Amniotic stem cell (primary cell): ENCODE measurements at places on chromosomes 12 and 14.

DNA sequence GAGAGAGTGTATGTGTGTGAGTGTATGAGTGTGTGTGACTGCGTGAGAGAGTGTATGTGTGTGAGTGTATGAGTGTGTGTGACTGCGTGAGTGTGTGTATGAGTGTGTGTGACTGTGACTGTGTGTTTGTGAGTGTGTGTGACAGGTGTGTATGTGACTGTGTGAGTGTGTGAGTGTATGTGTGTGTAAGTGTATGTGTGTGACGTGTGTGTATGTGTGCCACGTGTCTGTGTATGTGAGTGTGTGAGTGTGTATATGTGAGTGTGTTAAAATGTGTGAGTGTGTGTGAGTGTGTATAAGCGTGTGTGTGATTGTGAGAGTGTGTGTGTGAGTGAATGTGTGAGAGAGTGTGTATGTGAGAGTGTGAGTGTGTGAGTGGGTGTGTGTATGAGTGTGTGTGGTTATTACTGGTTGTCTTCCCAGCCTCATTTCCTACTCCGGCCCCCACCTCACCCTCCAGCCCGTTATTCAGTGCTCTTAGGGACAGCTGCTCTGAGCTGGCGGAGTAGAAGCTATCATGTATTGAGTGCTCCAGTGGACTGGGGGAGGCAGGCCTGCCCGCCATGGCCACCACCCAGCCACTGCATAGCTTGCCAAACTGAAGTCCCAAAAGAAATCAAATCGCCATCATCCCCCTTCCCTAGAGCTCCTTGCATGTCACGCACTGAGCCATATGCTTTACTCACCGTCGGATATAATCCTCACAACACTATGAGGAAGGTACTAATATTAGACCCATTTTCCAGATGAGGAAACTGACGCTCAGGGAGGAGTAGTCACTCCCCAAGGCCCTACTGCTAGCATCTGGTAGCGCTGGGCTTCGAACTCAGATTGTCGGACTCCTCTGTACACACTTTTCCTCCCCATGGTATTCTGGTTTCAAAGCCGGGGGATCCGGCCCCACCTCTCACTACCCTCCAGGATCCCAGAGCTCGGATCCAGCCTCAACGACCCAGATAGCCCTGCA is 10.3 kb upstream of the MYL2 start:
- no peak for DNase-seq

DNA sequence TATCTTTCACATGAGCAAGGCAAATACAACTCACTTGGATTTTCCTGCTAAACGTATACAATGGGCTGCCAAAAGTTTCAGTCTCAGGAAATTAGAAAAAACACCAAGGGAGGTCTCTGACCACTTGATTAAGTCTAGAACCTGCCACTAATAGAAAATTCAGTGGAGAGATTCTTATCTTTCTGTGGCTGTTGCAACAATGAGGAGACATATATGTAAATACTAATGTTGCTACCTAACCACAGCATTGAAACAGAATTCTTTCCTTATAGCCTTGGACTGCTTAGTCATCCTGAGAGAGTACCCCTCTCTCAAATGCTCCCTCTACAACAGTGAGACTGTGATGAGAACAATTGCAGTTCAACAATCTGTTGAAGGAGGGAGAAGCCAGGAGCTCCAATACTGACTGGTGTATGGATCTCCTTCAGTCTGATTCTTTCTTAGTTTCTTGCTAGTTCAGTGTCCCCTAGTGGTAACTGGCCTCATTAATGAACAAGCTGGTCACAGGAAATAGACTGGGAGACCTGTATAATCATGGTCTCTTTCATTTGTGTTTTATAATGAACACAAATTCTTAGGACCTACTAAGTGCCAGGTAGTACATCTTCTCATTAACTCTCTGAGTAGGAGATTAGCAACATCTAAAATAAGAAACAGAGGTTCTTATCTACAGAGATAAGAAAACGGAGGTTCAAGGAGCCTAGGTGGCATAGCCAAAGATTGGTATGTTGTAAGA is 164.5 kb downstream of the SLC38A4 start:
- peak; percentile 78 for DNase-seq

DNA sequence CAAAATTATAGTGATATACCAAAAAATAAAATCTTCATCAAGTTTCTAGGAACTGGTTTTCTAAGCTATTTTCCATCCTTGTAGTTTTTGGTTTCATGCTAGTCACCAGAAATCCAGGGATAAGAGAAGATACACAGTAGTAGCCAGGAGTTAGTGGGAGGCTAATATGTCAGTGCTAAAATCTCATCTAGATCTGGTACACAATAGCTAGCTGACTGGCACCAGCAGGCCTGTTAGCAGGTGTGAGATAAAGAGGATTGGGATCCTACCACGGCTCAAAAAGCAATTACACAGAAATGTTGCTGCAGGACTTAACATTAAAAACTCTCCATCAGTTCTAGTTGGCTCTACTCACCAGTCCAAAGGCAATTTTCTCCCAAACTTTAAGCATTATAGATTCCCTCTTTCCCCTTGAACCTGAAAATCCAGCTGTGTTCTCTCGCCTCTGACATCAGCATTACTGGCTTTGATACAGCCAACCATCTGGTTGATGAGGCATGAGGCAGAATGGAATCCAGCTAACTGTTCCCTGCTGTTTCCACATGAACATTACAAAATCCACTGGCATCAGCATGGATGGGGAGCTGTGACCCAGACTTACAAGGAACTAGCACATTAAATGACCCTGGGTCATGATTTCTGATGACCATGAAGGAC is 41.8 kb upstream of the CCDC196 start:
- DNase-seq, result no peak

GRCh38 chr14:48323665-48324064 is 648.3 kb upstream of the MDGA2 start:
- DNase-seq, result no peak

- no peak for DNase-seq
Observed at GRCh38 chr12:59594943-59595500, 807 bp upstream of the SLC16A7 start.

- no peak for DNase-seq
Observed at GRCh38 chr12:47718531-47718930, 6.8 kb downstream of the ENDOU start.

DNA sequence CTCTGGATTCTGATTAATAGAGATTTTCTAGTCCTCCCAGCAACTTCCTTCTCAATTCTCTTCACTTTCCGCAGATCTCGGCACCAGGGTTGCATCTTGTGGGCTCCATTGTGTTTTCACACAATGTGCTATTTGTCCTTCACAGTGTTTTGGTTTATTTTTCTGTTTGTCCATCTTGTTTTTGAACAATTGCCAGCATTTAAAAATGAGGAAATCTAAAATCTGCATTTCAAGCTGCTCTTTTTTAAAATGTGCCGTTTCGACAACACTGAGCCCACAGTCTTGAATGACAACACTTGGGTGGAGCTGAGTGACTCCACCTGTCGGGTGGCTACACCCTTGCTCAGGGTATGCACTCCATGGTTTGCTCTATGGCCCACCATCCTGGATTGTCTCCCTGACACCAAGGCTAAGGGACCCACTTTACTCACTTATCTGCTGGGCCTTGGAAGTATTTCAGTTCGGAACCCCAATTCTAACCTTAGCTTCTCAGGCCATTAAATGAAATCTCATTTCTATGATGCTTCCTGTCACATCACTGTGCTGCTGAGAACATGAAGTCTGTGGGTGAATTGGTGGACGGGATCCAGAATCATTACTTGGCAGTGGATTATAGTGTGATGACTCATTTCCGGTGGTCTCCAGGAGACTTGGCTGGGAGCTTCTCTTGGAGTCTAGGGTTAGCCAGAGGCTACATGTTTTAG is 3.4 kb upstream of the MYRFL start:
- DNase-seq, result no peak

- no peak for DNase-seq
Observed at GRCh38 chr12:57875753-57876547, 29.4 kb upstream of the CTDSP2 start.

DNA sequence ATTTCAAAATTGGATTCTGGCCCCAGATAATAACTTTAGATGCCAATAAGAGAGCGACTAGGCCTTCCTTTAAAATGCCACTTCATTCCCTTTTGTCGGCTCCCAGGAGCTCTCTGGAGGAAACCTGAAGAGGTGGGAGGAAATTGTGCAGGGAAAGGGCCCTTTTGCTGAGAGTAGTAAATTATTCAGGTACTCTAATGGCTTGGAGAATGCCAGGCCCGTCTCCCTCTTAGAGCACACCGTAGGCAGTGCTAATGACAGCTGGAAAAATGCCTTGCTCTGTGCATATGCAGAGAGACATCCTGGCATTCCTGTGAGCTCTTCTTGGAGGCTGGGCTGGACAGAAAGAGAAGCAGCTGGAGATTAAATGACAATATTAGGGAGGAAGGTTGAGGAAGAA is 115.0 kb upstream of the RPH3A start:
- no peak for DNase-seq

DNA sequence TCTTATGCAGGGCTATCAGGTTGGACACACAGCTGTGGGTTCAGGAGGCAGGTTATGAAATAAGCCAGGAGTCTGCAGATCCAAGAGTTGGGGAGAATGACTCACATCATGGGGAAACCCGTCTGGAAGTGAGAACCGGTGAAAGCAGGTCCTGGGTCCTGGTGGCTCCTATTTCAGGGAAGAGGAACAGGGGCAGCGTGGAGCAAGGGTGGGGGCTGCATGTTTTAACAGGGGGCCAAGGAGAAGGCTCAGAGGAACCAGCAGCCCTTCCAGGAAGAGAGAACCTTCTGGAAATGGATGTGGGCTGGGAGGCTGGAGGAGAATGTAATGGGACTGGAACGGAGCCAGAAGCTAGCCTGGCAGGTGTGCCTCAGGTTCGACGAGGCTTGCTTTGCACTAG is 7.8 kb upstream of the KRT74 start:
- DNase-seq, result no peak

- DNase-seq, result no peak
Observed at GRCh38 chr12:128844031-128844635, 9.1 kb upstream of the GLT1D1 start.

- DNase-seq, result no peak
Observed at GRCh38 chr14:68736471-68736871, 56.4 kb downstream of the ZFP36L1 start.
